GM12864 (cell line): ENCODE measurements at places on chromosomes 7 and 10.
A peak's percentile ranks its signal among the peaks of the same experiment; 100 is the strongest.

DNA sequence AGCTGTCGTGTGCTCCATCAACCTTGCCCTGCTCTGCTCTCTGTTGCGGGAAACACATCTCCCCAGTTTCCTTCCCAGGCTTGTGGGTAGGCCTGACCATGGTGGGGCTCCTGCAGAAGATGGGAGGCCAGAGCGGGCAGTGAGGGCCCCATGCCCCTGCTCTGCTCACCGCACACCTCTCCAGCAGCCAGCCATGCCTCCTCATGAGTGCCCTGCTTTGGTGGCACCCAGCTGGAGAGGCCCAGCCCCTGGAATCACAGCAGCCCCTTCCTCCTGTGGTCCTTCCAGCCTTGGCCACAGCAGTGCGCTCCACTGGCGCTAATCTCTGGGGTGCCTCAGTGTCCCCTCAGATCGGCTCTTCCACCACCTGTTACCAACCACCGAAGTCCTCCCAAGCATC is 4.2 kb upstream of the OPN4 start:
- DNase-seq, result no peak

DNA sequence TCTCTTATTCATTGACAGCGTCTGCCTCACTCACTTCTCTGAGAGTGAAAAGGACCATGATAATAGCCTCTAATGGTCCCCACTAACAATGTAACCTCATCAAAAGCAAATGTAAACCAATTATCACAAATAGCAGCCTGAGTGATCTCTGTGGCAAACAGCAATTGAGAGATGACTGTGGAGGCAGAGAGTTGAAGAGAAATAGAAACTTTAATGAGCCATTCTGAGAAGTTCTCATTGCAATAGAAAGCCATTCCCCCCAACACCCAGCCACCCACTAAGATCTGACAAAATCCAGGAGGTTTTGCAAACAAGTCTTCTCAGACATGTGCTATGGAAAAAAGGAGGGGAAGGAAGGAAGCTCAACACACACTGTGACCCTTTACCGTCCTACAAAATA is 44.2 kb upstream of the RNF148 start:
- DNase-seq, result no peak

GRCh38 chr7:28669330-28669729 is 257.0 kb downstream of the CREB5 start:
- DNase-seq, result no peak

DNA sequence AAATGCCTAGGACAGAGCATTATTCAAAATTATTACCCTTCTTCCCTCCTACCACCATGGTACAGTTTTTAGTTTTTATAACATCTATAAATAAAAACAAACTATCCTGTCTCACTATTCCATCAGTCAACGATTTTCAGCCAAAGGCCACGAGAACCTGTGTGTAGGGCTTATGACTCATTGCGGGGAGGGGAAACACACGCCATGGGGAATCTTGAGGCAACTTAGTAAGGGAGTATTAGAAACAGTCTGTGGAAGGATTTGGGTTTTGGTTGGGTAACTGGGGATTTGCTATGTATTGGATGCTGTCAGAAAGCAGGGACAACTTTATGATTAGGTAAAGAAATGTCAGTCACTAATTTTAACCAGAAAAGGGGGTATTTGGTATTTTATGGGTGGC is 14.7 kb downstream of the GPR141 start:
- DNase-seq, result no peak

DNA sequence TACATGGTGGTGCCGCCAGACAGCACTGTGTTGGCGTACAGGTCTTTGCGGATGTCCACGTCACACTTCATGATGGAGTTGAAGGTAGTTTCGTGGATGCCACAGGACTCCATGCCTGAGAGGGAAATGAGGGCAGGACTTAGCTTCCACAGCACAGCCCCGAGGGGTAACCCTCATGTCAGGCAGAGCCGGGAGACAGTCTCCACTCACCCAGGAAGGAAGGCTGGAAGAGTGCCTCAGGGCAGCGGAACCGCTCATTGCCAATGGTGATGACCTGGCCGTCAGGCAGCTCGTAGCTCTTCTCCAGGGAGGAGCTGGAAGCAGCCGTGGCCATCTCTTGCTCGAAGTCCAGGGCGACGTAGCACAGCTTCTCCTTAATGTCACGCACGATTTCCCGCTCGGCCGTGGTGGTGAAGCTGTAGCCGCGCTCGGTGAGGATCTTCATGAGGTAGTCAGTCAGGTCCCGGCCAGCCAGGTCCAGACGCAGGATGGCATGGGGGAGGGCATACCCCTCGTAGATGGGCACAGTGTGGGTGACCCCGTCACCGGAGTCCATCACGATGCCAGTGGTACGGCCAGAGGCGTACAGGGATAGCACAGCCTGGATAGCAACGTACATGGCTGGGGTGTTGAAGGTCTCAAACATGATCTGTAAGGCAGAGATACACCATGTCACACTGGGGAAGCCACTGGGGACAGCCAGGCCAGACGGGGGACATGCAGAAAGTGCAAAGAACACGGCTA is 104.6 kb upstream of the TNRC18 start:
- DNase-seq, result no peak

- no peak for DNase-seq
Observed at GRCh38 chr7:89593125-89593524, 561.1 kb upstream of the STEAP1 start.

GRCh38 chr10:3357737-3358136 is 185.2 kb upstream of the PITRM1 start:
- DNase-seq, result no peak

- no peak for DNase-seq
Observed at GRCh38 chr7:74103219-74103772, 19.7 kb downstream of the LIMK1 start.

DNA sequence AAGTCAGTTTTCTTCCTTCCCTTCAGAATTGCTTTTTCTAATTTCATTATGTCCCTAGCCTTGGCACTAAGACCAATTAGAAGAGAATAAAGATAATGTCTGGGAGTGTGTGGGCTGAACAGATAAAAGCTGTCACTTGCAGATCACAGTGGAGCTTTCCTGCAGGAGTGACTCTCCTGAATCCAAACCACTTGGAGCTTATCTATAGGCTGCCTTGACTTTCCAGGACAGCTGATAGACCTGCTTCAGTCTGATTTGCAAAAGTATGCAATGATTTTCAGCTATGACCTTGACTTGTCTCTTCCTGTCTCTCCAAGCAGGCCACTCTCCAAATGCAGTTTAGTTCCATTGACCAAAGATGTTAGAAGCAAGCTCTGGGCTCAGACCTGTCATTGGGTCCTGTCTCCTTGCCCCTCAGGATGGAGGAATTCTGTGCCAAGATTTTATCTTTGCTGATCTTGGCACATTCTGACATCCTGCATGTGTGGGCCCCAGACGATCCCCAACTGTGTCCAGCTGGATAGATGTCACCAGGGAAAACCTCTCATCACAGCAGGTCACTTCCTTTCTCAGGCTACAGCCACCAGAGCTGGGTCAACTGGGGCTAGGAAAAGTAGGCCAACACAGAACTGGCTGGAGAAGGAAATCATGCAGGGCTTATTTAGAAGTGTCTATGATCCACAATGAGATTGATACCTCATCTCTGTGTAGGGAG is 120.9 kb upstream of the ZNF438 start:
- DNase-seq, result no peak

- no peak for DNase-seq
Observed at GRCh38 chr7:130844811-130845580, 111.0 kb upstream of the KLF14 start.

DNA sequence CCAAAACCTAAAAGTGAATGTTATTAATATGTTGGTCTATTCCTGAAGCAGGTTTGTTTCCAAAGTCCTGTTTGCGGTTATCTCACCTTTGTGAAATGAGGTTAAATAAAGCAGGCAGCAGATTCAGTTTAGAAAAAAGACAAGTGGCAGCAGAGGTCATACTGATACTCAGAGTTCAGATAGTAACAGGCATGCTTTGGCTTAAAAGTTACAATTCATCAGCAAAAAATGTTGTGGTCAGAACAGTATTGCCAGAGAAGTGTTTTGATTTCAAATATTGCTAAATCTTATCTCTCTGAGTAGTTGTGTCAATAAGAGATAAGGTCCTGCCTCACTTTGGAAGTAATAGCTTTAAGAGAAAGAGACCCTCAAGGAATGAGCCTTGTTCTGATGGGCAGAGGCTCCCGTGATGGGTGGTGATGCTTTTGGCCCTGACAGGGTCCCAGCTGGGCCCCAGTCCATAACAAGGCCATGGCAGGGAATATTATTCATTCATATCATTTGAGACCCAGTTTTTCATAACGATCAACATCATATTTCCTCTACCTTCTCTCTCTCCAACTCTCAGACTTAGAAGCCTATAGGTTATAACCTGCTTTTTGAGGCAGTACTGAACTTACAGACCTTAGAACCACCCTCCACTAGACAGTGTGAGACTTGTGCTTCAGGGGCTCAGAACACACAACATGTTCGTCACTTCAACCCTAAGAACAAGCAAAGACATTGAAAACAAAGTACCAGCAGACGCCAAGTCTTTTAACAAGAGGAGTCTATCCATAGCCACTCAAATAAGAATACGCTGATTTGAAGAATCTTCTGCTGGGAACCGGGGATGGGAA is 58.5 kb upstream of the AHR start:
- DNase-seq, result no peak

DNA sequence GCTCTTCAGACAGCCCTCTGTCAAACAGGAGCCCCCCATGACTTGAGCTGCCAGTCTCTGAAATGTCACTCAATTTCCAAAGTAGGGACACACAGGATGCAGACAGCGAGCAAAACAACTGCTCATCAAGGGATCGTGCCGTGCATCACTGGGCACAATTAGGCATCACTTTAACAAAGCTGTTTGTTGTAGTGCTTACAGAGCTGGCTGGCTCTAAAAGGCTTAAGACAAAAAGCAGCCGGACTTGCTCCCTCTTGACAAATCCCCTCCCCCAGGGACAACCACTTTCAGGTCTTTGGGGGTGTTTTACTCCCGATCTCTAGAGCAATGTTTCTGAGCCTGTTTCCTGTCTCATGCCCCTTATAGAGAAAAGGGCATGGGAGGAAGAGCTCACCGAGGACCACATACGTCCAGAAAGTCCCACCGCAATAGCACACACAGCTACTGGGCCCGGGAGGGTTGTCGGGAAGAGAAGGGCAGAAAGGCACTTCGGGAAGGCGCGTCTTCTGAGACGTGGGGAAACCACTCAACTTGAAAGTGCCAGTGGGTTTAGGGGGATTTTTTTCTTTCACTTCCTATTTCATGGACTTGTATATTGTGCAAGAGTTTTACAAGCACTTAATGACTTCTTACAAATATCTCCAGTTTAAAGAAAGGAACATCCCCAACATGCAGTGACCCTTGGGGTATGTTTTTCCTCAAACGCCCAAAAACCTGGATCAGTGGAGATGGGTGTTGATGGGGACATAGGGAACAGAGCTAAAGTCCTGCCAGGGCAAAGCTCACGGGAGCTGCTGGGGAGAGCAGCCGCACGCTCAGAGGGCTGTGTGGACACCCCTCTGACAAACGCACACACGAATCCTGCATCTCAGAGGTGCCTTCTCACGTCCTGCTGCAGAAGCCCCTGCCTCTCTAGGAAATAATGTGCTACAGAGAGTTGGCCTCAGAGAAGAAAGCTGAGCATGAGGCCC is 27.1 kb downstream of the LRRC20 start:
- DNase-seq, result peak; percentile 82

- DNase-seq, result no peak
Observed at GRCh38 chr7:128885370-128886187, 22.9 kb downstream of the ATP6V1F start.

GRCh38 chr7:156065400-156065799 is 253.1 kb upstream of the SHH start:
- DNase-seq, result no peak

GRCh38 chr7:143444063-143444782 is 970 bp downstream of the TAS2R60 start:
- no peak for DNase-seq

DNA sequence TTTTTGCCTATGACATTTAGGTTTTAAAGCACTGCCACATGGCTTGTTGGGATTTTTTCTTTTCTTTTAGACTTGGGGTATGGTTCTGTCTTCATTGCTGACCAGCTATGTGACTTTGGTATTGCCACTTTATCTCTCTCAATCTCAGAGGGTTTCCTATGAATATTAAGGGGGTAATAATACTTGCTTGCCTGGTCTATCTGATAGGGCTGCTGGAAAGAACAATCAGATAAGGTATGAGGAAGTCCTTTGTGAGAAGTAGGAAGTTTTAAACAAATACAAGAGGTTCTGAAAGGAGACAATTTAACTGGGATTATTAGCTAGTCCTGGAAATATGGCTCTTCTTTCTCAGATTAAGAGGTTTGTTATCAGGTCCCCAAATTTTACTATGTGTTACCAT is 80.8 kb downstream of the ZNF92 start:
- DNase-seq, result no peak

- no peak for DNase-seq
Observed at GRCh38 chr7:112546723-112547513, 66.1 kb downstream of the LSMEM1 start.

GRCh38 chr7:52727632-52728031 is 307.8 kb upstream of the POM121L12 start:
- DNase-seq, result no peak

GRCh38 chr7:105672801-105673200 is 91.5 kb upstream of the EFCAB10 start:
- no peak for DNase-seq

- no peak for DNase-seq
Observed at GRCh38 chr7:134678115-134678514, 31.5 kb downstream of the BPGM start.

GRCh38 chr10:83459124-83459523 is 680.2 kb upstream of the GHITM start:
- no peak for DNase-seq

- DNase-seq, result no peak
Observed at GRCh38 chr7:92161271-92161670, 17.7 kb downstream of the LRRD1 start.

DNA sequence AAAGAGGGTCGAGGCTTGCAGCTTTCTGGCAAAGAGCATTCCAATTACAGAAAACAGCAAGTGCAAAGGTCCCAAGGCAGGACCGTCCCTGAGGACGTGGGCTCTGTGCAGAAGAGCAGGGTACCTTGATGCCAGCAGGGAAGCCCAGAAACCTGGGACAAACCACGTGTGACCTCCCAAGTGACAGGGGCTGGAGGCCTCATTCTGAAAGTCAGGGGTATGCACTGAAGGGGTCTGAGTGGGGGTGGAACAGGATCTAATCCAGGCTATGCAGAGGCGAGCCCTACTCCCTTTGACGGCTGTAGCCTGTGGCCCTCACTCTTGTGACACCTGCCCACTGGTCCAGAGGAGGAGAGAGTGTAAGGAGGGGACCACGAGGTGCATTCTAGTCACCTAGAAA is 22.9 kb downstream of the TMEM273 start:
- DNase-seq, result no peak

GRCh38 chr10:112201334-112201733 is 17.8 kb upstream of the GPAM start:
- no peak for DNase-seq

DNA sequence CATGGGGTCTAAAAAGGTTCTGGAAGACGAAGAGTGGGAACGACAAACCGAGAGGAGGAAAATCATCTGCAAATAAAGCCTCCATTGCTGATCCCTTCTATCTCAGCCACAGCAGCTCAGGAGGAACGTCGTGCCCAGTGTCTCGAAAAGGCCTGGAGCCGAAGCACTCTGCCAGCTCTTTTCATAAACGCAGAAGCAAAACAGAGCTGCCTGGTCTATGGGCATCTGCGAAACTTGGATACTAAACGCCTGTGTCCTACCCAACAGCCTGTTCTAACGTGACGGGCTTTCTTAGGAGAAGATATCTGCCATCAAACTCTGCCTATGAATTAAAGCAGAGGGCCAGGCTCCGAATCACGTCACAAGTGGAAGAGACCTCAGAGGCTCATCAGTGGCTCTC is 68.7 kb downstream of the GNA12 start:
- DNase-seq, result no peak

GRCh38 chr10:38157270-38157685 is 63.1 kb downstream of the ZNF37A start:
- DNase-seq, result no peak

- DNase-seq, result no peak
Observed at GRCh38 chr10:44891721-44892120, 19.4 kb upstream of the TMEM72 start.
